Trophoblast cell (in vitro differentiated cells and primary cell): ENCODE measurements at places on chromosomes 1 and 21.

DNA sequence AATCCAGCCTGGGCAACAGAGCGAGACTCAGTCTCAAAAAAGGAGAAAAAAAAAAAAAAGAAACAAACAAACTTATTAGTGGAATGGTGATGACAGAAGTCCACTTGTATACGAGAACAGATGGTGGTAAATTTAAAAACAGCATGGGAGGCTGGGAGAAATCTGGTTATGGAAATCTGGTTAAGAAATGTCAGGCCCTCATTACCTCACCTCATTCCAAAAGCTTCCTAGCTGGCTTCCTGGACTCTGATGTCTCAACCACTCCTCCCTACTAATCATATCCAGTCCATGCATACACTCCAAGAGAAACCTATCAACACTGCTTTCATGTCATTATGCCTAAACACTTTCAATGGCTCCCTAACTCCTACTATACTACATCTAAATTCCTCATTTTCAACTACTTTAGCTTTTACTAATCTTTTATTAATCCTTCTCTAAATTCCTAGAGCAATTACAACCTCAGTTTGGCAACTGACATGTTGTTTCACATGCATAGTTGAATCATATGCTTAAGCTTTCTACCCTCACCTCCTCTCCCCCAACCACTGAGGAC is 52.9 kb downstream of the FOXJ3 start:
- DNase-seq = peak; percentile 83

DNA sequence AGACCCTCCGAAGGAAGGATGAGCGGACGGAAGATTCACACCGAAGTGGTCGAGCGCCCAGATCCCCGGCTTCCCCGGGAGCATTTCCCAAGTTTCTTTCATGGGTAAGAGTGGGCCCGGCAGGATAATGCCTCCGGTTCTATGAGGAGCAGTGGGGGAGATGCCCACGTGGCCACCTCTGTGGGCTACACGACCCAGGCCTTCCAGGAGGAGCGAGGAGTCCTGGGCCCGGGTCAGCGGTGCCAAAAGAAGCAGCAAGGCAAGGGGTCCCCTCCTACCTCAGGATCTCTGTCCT is 7.9 kb upstream of the NBPF11 start:
- DNase-seq = no peak

GRCh38 chr21:15439726-15440125 is 290.1 kb upstream of the USP25 start:
- DNase-seq = no peak

DNA sequence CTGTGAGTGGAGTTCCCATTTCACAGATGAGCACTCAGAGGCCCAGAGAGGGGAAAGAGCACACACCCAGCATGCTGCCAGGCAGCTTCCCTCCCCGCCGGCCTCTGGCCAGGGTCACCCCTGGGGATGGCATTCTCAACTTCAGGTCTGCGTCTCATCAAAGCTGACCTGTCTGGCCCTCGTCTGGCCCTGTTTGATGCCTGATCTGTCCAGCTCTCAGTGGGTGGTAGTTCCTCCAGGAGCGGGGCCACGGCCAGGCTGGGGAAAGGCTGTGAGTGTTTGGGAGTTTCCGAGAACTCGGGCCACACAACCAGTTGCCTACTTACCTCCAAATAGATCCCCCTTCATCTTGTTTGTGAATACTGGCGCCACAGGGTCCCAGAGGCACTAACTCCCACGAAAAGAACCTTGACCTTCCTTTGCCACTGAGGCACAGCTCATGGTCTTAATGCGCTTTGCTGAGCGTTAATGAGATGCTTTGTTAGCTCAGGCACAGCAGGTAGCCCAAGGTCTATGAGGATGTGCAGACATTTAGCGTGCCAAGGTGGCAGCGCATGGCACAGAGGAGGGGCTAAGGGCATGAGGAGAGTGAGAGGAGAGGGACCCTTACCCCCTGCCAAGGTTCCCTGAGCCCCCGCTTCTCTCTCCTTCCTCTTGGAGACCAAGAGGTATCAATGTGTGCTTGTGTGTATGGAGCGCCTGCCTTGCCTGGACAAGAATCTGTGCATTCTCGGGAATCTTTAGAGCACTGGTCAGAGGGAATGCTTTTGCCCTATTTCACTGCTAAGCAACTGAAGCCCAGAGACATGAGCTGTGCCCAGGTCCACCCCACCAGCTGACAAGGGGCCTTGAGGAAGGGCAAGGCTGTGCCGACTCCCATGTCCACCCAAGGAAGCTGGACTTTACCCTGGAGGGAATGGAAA is 61.2 kb downstream of the DISP3 start:
- DNase-seq = peak; percentile 25

GRCh38 chr1:24415910-24416665 is 486 bp downstream of the NIPAL3 start:
- peak; percentile 9 for DNase-seq

GRCh38 chr1:230122366-230123279 is 55.6 kb downstream of the GALNT2 start:
- DNase-seq = peak; percentile 78

DNA sequence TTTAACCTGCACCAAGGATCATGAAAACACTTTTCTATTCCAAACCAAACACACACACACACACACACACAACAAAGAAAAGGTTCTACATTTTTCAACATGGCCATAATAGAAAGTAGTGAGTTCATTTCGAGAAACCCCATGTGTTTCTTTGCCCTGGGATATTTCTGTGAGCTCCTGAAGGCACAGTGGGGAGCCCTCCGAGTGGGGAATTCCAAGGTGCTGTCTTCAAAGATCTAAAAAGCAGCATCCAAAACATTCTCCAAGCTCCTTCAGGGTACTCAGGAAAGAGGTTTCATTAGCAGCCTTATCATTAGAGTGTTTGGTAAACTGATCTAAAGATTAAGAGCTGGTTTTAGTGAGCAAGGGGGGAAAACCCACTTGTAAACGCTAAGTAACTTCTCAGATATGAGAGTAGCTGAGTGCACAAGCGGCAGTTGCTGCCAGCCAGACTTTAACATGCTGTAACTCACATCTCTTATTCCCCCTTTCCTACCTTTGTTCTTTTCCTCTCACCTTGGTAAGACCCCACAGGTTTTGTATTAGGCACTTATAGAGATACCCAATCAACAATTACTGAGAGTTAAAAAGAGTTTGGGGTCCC is 38.3 kb downstream of the ZC3H11B start:
- no peak for DNase-seq

GRCh38 chr1:20698195-20698910 is 19.5 kb downstream of the KIF17 start:
- peak; percentile 51 for DNase-seq

GRCh38 chr1:205312866-205313562 is 8.5 kb downstream of the NUAK2 start:
- no peak for DNase-seq

DNA sequence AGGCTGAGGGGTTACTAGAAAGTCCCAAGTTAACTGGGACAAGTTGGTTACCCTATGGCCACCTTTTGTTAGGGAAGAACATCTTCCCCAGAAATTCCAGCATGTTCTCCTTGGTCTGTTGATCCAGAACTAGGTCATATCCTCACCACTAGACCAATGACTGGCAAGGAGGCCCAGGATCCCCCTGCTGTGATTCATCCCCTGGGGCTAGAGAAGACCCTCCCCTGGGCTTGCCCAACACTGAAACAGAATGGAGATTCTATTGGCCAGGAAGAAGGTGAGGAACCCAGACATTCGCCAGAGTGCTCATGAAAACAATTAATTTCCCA is 90.1 kb upstream of the SIM2 start:
- DNase-seq = no peak

DNA sequence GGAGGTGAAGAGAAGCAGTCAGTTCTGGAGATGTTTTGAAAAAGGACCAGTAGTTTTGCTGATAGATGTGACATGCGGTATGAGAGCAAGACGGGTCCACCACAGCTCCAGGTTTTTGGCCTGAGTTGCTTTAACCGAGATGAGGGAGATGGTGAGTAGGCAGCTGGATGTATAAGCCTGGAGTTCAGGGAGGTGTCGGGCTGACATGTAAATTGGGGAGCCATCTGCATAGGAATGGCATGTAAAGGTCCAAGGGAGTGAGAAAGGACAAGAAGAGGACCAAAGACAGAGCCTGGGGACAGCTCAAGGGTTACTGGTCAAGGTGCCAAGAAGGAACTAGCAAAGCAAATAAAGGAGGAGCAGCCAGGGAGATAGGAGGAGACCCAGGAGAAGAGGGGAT is 503.7 kb downstream of the MATN1 start:
- no peak for DNase-seq

DNA sequence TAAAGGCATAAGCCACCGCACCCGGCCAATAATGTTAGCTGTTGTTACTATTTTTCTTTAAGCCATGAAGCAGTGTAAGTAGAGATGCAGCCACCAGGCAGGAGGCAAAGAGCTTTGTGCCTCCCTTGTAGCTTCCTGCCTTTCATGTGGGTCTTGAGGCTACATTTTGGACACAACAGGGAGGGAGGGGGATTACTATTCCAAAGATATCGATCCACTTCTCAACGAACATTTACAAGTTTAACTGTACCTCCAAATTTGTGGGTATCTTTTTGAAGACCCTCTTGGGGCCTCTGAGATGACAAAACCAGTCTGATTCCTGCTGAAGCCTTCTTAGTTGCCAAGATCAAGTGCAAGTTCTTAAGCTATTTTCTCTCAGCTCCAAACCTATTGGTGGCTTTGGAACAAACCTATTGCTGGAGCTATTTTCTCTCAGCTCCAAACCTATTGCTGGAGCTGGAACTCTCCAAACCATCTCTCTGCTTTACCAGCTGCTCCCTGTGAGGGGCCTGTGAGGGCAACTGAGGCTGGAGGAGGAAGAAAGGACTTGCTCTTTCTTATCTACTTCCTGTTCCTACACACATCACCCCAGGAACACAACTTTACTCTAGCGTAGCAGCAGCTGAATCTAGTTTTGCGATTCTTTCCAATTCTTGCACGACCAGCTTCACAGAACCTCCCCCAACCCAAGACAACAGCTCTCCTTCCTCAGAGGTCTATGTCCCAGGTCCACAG is 16.1 kb upstream of the RCAN3 start:
- no peak for DNase-seq

DNA sequence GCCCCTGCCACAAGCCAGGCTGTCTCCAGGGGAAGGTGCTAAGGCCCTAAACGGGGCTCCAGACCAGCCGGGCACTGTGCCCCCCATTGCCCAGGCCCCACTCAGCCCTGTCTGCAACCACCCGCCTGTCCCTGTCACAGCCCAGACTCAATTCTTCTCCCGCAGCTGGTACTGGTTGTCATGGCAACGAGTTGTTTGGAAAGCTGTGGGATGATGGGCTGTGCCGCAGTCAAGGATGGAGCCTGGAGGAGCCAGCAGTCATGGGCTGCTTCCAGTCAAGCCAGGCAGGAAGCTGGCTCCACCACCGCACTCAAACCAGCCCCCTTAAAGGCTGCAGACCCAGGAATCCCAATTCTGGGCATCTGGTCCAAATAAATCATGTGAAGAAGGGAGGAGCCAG is 4.2 kb downstream of the SPOCD1 start:
- peak; percentile 77 for DNase-seq

DNA sequence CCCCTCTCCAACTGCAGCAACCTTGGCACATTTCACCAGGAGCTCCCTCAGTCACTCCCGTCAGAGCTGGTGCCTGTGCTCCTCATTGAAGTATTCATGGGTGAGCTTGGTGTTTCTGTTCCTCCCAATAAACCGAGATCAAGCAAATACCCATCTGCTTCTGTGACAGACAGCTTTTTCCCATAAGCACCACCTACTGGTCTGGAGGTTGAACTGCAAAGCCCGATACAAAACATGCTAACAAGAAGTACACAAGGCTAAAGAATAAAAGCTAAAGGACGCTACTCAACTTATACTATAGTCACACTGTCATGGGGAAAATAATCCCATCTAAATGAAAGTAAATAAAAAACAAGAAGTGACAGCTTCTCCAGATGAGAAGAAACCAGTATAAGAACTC is 111.9 kb upstream of the C21orf91 start:
- peak; percentile 14 for DNase-seq

GRCh38 chr1:230149751-230150584 is 82.9 kb downstream of the GALNT2 start:
- DNase-seq = no peak

- no peak for DNase-seq
Measured at GRCh38 chr1:99548943-99549605, 96.8 kb upstream of the PALMD start.

DNA sequence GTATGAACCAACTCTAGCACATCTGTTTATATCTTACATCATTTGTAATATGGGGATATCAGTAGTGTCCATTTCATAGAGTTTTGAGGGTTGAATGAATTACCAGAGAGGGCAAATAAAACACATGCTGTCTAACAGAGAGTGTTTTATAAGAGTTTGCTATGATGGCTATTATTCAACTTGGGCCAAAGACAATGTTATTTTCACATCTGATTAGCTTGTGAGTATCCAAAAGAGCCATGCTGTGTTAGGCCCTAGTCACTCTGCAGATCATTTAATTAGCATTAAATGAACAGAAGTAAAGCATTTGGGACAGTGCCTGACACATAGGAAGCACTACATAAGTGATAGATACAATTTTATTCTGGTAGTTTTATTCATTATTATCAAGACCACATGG is 4.2 kb upstream of the RNF11 start:
- no peak for DNase-seq

DNA sequence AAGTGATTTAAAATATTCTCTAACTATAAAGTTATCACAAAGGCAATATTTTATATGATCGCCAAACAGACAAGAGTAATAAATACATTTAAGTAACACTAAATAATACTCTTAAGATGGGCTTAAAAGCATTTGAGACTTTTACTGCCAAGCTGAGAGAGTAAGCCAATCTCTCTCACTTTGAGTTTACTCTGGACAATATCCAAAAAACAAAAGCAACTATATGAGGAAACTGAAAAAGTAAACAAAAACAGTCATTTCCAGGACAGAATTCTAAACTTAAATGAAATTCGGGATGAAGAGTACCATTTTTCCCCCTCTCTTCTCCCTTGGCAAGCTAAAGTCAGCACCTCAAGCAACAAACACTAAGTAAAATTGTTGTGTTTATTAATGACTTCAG is 173.2 kb downstream of the COP1 start:
- DNase-seq = no peak

DNA sequence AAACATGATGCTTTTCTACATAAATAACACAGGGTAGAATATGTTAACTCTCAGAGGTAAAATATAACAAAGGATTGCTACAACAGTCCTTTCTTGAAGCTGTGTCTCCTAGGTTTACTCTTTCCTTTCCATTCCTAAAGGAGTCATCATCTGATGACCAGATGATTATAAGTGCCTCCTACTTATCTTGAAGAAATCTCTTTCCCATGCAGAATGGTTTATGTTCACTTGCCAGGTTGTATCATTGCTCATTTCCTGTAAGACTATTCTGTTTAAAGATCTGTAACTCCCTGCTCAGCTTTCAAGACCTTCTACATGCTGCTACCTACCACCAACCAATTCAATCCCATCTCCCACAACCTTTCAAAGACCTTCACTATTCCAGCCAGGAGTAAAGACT is 51.5 kb upstream of the PTCH2 start:
- DNase-seq = no peak

- DNase-seq = no peak
Measured at GRCh38 chr1:80535466-80535865, 1265.3 kb upstream of the ADGRL2 start.
